ENCODE measurements at places on chromosomes 12 and 14.

DNA sequence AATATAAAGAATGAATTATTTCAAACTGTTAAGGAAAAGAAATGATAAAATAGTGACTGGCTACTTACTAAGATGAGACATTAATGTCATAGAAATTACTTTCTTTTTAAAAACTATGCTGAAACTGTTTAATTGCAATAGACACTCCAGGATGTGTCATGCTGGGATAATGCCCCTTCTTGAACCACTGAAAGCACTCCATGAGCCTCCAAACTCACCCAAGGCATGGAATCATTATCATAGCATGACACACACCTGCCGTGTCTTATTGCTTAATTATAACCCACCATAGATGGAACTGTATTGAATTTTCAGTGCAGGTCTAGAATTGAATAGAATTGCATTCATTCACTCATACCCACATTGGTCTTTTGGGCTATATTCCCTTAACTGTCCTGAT is 4.3 kb downstream of the MBIP start:
- no peak for DNase-seq

DNA sequence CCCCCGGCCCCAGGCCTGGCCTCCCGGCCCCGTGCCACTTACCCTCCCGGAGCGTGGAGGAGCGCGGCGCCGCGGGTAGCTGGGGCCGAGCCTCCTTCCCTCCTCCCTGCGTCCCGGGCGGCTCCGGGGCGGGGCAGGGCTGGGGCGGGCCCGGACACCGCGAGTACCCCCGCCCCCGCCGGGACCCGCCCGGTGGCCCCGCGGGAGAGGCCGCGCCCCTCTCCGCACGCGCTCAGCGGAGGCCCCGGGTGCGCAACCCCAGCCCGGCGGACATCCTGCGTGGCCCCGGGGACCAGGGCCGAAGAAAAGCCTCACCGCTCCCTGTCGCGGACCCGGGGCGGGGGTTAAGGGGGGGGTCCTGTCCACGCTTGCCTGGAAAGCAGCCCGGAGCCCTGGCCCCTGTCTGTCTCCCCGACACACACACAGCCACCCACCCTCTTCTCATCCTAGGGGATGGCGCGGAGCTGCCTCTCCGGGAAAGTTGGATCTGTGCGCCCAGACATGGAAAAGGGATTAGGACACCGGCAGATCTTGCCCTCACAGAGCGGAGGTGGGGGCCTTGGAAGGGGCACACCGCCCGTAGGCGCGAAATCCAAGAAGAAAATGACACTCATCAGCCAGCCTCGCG is at the start of gene SYNE3:
TSS of gene SYNE3 (minus strand) at position 97 of the 628 bp plus-strand sequence. CDS start 40,829 bp downstream, outside the sequence.
- DNase-seq = peak; percentile 63

DNA sequence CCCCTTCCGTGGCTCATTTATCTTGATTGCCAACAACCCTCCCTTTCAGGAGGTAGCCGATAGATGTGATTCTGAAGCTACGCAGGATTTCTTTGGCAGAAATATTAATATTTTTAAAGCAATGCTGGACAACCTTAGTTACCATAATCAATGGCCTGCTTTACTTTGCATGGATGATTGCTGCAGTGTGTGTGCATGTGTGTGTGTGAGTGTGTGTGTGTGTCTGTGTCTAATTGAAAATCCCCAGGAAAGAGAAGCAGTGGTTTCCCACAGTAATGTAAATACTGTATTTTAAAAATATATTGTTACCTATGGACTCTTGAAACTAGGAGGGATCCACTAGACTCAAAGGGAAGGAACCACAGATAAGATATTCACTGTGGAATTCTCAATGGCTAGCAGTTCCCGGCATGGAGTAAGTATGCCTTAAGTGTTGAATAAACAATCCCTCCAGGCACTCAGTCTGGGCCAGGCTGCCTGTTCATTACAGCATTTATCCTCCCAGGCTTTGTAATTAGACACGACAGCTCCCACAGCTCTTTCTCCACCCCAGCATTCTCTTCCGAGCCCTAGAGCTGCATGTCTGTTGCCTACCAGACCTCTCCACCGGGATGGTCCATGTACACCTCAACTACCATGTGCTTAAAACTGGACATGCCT is 22.5 kb upstream of the C14orf132 start:
- no peak for DNase-seq

DNA sequence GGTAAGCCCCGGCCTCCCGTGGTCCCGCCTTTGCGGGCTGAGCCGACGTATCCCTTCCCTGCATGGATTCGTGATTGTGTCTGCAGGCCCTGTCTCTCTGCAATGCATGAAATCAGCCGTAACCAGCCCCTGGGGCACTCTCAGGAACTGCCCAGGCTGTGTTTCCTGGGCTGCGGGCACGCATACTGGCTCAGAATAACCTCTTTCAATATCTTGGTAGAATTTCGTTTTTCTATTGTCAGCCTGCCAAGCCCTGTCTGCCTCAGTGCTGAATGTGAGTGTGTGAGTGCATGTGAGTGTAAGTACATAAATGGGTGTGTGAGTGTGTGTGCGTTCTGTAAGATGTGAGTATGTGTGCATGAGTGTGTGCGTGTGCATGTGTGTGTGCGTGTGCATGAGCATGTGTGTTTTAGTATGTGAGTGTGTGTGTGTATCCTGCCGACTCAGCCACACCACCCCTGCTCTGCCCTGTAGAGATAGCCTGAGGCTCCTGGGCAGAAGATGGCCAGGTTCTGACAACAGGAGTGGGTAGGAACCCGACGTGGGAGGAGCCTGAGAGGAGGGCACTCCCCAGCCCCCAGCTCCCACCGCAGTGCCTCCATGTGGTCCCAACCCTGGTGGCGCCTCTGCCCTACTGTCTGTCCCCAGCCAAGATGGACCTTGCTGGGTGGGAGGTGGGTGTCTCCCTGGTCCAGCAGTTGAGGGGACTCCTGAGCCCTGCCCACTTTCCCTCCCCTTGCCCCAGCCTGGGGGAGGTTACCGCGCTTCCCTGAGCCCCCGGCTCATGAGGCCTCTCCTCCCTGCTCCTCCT is 268.8 kb downstream of the ADGRD1 start:
- DNase-seq = peak; percentile 57

- no peak for DNase-seq
Observed at GRCh38 chr14:38000340-38000739, 207.4 kb upstream of the SSTR1 start.

GRCh38 chr12:70106347-70106746 is 136.9 kb upstream of the CNOT2 start:
- no peak for DNase-seq

- DNase-seq = no peak
Observed at GRCh38 chr14:71121711-71122110, 214.5 kb downstream of the PCNX1 start.

DNA sequence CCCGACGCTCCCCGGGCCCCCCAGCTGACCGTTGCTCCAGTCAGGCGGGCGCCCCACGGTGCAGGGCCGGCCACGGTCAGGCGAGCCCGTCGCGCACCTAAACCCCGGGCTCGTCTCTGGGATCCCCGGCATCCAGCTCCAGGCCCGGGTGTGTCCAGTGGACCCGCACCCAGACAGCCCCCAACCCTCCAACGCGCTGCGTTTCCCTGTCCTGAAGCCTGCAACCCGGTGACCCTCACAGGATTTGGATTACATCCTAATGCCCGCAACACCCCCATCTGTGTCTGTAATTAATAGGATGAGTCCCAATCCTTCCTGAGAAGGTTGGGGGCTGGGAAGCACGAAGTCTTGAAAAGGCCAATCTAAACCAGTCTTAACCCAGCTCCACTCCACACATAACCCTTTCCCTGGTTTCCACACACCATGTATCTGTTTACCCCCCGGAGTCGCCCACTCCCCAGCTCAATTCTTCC is 10.4 kb downstream of the CPNE6 start:
- no peak for DNase-seq

GRCh38 chr14:47167402-47167801 is 508.0 kb downstream of the MDGA2 start:
- DNase-seq = no peak

DNA sequence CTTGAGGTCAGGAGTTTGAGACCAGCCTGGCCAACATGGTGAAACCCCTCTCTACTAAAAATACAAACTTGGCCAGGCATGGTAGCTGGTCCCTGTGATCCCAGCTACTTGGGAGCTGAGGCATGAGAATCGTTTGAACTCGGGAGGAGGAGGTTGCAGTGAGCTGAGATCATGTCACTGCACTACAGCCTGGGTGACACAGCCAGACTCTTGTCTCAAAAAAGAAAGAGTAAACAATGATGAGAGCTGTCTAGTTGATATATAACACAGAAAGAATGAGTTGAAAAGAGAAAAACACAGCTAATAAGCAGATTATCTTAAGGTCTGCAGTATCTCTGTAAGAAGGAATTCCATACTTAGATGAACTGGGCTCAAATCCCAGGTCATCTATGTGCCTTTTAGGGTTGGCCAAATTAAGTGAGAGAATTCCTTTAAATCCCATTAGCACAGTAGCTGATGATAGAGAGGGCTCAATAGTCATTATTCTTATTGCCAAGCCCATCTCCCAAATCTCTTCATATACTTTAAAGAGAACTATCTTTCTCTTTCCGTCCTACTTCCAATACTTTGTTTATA is 31.1 kb upstream of the STRAP start:
- no peak for DNase-seq

DNA sequence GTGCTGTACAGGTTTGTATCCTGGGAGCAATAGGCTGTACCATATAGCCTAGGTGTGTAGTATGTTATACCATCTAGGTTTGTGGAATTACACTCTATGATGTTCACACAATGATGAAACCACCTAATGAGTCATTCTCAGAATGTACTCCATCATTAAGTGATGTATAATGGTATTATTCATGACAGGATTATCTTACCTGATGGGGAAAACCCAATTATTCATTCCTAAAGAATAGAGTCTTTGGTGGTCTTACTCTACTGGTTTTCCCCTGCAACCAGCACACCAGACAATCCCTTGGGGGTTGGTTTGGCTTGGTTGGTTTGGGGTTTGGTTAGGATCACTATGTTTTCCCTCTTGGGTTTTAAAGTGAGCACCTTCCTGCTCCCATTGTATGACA is 12.6 kb upstream of the OR10P1 start:
- no peak for DNase-seq

- no peak for DNase-seq
Observed at GRCh38 chr12:13208533-13209435, 12.3 kb downstream of the EMP1 start.

- no peak for DNase-seq
Observed at GRCh38 chr14:73903028-73903427, 16.4 kb downstream of the ZNF410 start.

- DNase-seq = peak; percentile 69
Observed at GRCh38 chr14:74917646-74918081, 5.4 kb downstream of the RPS6KL1 start.
